ENCODE measurements at places on chromosomes 7 and 10. TPM values are rescaled to one million over a fixed set of nuclear protein-coding genes. Genes with fewer than 3 reads are reported as not detected.

CTNNA3 gene
- under 0.01 TPM for total RNA-seq

SEMA3E gene
- 0.18 TPM for total RNA-seq

ZNF488 gene
- total RNA-seq = under 0.01 TPM

KLF14 gene
- total RNA-seq = under 0.01 TPM

ZC3HAV1L gene
- total RNA-seq = 20.2 TPM

HYAL4 gene
- not detected for total RNA-seq
